ENCODE measurements at places on chromosomes 4 and X.
A peak's percentile ranks its signal among the peaks of the same experiment; 100 is the strongest.

- no peak for DNase-seq
Measured at GRCh38 chr4:180217070-180217469, 2026.1 kb upstream of the TENM3 start.

DNA sequence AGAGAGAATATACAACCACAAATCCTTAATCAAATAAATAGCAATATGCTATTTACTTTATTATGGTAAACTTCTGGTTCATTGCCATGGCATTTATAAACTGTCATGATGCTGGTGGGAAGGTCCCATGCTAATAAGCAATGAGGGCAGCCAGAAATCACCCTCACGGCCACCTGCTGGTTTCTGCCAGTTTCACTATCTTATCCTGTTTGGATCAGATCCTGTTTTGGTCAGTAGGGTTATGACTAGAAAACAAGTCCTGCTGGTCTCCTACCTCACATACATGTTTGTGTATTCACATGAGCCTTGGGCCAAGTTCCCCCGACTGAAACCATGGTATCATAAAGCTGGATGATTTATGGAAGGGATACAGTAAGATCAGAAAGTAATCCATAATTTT, 28.1 kb downstream of the XAGE5 start:
- DNase-seq, result no peak

DNA sequence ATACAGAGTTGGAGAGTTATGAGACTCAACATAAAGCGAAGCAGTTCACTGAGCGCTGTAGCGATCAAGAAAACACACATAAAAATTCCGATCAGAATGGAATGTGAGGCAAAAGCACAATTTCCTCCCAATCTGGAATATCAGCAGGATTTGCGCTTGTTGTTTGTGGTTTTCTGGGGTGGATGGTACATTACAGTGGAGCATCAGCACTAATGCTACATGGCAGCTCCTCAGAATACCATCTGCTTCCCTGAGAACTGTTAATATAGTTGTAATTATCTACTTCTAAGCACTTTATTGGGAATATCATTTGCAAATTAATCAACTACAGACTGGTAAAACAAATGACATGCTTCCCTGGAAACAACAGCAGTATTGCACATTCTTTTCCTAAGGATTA, 324.1 kb upstream of the PPARGC1A start:
- DNase-seq, result no peak

- DNase-seq, result no peak
Measured at GRCh38 chr4:89837993-89838390, 1.0 kb upstream of the SNCA start.

- peak; percentile 39 for DNase-seq
Measured at GRCh38 chrX:119004920-119005524, 30.6 kb downstream of the LONRF3 start.

GRCh38 chrX:10079231-10079630, 77.5 kb upstream of the CLCN4 start:
- DNase-seq, result no peak

DNA sequence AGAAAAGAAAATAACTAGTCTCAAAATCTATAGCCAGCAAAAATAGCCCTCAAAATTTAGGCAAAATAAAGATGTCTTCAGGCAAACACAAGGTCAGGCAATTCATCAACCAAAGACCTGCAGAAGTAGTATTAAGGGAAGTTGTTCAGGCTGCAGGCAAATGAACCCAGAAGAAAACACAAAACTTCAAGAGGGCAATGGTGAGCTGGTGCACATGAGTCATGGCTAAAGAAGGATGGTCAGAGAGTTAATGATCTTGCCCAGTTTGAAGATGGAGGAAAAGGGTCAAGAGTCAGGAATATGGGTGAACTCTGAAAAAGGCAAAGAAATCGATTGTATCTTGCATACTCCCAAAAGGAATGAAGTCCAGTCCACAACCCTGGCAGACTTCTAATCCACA, 83.1 kb upstream of the FAT4 start:
- no peak for DNase-seq

GRCh38 chr4:186342582-186342981, 76.6 kb downstream of the F11 start:
- no peak for DNase-seq

GRCh38 chrX:27163236-27163635, 299.9 kb downstream of the PPP4R3C start:
- no peak for DNase-seq

- no peak for DNase-seq
Measured at GRCh38 chr4:163618845-163619244, 124.4 kb downstream of the TMA16 start.

GRCh38 chrX:105653891-105654290, 168.4 kb upstream of the NRK start:
- no peak for DNase-seq

- no peak for DNase-seq
Measured at GRCh38 chr4:13990596-13991589, 363.4 kb upstream of the BOD1L1 start.

DNA sequence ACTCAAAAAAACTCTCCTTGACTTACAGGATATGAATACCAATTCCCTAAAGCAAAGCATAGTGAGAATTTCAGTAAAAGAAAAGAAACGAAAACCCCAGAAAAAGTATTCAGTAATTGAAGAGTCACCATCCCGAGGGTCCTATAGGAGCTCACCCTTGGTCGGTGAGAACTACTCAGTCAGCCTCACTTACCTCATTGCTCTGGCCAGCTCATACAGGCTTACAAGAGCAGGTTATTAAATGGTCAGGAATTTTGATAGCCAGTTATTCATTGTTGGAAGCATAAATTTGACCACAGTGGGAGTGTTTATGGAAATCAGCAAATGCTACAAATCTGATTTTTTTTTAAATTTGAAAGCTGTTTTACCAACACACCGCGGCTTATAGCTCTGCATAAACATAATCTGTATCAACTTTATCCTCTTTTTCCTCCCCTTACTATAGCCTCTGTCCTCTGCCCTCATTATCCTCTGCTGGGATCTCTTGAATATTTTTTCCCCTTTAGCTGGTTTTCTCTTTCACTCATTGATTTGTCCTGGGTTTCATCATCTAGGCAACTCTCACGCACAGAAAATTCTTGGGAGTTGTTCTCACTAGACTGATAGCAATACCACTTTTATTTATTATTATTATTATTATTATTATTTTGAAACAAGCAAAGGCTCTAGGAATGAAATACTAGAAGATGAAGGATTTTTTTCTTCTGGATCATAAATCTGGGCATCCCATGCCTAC, 11.0 kb upstream of the CXCL2 start:
- DNase-seq, result no peak

DNA sequence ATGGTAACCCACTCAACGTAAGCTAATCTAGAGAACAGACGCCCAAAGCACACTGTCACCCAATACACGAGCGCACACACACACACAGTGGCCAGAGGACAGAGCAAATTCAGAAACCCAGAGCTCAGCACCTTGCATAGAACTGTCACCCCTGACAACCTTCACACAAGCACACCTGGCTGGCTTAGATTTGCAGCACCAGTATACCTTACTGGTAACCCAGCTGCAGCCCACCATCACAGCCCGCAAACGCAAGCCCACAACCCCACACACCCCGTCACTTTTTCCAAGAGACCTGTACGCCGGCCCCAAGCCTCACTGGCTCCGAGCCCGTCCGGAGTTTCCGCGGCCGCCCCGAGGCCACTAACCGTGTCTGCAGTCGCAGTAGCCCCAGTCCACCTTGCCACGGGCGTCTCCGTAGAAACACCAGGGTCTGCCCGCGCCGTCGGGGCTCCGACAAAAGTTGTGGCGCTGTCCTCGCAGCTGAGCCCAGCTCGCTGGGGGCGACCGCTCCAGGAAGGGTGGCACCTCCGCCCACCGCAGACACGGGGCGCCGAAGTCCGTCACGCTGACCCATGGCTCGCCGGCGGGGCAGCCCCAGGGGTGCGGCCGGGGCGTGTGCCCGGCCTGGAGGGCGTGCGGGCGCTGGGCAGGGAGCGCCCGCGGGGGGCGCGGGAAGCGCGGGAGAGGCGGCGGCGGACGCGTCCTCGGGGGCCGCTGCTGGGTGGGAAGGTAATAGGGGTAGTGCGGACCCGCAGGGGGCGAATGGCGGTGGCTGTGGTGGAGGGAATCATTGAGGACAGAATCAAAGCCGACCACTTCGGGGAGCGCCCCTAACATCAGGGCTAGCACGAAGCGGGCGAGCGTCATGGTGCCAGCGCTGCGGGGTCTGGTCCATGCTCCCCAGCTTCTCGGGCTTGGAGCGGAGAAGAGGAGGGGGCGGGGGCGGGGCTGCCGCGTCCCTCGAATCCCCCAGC, 664 bp downstream of the PRSS12 start:
- no peak for DNase-seq

DNA sequence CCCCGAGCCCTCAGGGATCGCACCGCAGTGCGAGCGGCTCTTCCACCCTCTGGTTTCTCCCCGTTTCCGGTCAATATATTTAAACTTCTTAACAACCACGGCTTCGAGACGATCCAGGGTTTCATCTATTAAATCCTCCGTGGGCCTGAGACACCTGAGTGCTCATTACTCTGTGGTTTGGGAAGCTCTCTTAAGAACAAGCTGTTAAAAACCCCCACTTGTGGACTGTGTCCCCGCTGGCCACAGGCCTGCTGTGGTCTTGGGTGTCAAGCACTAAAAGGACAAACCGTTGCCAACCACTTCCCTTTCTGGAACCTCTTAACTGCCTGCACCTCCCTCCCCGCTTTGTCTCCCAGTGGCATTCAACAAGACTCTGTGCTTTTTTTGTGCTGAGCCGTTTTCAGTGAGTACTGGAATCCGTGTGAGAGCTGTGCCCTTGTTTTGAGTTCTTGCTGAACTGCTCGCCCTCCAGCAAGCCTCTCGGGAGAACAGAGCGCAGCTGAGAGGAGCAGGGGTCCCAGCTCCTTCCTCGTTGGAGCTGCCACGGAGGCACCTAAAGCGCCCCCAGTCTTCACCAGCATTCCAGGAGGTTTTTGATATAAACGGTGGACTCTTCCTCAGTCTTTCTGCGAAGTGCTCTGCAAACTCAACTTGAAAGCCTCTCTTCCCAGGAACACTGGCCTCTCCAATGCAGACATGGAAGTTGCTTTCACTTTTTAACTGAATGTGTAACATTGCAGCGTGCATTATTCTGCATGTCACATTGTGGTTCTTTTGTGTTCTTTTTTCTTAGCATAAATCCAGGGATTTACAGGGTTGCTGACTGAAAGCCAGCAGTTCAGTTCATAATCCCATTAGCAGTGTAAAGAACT, 691 bp upstream of the IGFBP7 start:
- no peak for DNase-seq

Data from stimulated activated CD4-positive, alpha-beta T cell treated with anti-CD3 and anti-CD28 coated beads, Interleukin-2, amount 100 ng/mL, for 48 hours (primary cell).